ENCODE measurements at places on chromosomes 4 and X.

DNA sequence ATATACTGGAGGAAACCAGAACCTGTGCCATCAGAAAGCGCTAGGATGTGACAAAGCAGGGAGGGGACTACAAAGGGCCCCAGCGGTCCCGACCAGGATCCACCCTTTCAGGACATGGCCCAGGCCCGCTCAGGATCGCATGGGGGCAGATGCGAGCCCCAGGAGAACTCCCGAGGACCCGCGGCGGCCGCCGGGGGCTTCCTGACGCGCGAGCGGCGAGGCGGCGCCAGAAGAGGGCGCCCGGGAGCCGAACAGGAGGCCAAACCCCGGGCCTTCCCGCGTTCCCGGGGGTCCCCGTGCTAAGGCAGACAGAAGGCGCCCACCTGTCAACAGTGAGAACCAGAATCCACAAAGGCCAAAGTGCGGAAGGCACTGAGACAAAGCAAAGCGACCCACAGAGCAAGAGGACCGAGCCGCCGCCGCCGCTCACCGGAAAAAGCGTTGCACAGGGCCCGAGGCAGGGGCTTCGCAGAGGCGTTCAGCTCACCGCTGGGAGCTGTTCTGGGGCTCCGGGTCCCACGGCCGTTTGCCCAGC, 7.3 kb upstream of the OPN1LW start:
- peak; percentile 71 for DNase-seq

DNA sequence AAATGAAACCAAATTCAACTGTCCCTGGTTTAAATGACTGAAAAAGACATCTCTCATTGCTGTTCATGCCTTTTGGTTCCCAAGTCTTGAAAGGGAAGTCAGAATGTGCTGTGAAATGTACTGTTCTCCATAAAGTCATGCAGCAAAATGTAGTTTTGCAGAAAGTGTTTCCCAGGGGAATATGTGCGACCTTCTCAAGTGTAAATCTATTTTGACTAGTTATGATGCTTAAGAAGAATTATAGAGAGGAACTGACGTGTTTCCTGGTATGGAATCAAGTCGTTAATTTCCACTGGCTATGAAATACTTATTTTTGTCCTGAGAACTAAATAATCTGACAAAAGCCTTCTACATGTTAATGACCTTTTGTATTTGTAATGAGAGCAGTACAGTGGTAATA, 223.1 kb downstream of the CLCN4 start:
- no peak for DNase-seq

- no peak for DNase-seq
Observed at GRCh38 chrX:130343411-130343810, 3.7 kb downstream of the SLC25A14 start.

GRCh38 chr4:112284662-112285411, 867 bp downstream of the TIFA start:
- no peak for DNase-seq

- no peak for DNase-seq
Observed at GRCh38 chr4:181677201-181677600, 566.0 kb upstream of the TENM3 start.

DNA sequence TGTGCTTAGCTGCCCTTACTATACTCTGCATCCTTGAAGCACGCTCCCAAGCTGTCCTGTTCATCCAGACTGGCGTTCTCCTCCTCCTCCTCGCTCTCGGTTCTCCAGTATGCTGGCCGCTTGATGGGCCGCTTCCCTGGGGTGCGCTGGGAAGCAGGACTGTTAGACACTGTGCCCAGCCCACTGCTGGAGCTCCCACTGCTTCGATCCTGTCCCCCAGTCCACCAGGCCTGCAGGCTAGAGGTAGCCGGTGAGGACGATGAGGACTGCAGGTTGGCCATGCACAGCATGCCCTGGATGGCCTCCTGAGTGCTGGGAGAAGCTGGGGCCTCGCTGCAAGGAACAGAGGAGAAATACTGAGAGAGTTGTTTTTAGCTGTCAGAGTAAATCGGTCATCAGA, 59.4 kb downstream of the PHF8 start:
- DNase-seq: no peak

DNA sequence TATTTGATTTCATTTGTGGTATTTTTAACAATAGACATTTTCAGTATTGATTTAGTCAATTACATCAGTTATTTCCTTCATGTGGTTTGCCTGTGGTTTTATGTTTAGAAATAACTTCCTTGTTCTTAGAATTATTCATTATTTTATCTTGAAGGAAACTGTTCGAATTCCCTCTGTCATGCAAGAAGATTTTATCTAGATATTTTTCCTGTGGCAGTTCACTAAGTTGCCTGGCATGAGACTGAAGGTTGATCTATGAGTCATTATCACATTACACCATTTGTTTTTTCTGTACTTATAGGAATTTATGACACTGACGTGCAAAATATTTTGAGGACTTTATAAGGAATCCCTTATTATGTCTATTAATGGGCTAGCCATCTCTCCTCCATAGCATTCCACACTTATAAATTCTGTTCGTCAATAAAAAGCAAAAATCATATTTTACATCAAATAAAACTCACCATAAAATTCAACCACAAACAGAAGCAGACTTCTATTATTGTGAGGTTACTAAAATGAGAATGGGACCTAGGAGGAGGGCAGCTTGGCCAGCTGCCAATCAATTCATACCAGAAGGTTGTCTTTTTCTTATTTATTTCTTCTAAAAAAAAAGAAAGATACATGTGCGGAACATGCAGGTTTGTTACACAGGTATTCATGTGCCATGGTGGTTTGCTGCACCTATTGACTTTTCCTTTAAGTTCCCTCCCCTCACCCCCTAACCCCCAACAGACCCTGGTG, 179.0 kb downstream of the KCNIP4 start:
- DNase-seq: no peak

DNA sequence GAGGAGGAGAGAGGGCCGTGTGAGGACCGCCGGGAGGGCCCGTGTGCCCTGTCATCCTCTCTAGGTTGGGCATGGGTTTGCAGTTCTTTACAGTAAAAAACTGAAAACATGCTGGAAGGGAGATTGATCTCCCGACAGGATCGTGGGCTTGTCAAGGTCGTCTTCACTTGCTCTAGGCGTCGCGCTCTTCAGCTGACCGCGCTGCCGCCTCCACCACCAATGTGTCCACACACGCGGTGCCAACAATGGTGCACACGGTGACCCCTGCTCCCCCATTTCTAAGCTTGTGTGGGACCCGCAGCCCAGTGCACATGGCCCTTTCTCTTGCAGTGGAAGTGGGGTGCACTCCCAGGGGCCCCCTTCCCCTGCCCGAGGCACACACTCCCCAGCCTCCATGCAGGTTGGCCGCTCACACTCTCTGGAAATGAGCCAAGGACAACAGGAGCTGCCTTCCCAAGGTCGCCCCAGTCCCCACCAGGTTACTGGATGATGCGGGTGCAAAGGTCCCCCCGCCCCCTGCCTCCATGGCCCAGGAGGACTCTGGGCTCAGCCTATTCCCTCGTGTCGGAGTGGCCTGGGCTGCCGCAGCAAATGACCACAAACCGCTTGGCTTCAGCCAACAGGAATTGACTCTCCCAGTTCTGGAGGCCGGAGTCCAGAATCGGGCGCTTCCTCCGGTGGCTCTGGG, 1.7 kb upstream of the ZFP92 start:
- DNase-seq: no peak

Data from activated CD4-positive, alpha-beta T cell treated with anti-CD3 and anti-CD28 coated beads for 48 hours (primary cell).